ENCODE measurements at places on chromosomes 5 and 9.

DNA sequence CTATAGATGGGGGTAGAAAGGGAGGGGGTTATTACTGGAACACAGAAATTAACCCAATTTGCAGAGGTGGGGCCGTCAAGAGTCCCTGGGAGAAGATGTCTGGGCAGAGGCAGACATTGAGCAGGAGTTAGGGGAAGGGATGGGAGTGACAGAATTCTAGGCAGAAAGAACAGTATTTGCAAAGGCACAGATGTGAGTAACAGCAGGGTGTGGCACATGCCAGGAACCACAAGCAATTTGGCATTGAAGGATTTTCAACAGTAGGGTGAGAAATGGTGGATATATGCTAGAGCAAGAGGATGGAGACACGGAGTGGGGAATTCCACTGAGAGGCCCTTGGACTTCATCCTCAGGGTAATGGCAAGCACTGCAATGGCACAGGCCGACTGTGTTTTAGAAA is 71.6 kb upstream of the FRRS1L start:
- DNase-seq, result no peak

- DNase-seq, result peak; percentile 53
Observed at GRCh38 chr5:5270958-5271785, 131.0 kb downstream of the ADAMTS16 start.

GRCh38 chr9:132873403-132873802 is 4.7 kb downstream of the AK8 start:
- no peak for DNase-seq

DNA sequence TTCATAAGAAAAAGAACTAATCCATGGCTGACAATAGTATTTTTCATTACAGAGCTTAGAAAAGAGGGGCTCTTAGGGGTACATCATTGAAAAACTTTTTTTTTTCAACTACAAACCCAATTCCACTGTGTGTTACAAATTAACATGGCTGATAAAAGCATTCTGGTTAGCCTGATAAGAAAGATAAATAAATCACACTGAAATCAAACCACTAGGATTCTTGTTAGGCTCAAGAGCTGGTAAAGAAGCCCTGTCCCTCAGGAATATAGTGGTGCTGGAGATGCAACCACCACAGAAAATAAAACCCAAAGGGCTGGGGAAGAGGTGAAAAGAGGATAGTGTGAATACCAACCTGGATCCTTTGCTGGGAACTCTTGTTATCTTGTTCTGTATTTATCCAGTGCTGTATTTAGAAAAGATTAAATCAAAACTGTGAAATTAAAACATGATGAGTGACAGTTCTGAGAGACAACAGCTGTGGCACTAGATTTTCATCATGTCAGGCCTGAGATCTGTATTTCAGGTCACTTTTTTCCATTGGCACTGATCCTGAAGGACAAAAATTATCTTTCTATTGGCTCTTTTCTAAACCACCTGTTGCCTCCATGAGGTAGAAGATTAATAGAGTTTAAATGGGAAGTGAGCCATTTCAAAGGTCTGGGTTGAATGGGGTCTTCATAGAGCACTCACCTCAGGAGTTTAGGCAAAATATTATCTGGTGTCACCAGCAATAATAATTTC is 118.6 kb downstream of the ARRDC3 start:
- DNase-seq, result no peak

DNA sequence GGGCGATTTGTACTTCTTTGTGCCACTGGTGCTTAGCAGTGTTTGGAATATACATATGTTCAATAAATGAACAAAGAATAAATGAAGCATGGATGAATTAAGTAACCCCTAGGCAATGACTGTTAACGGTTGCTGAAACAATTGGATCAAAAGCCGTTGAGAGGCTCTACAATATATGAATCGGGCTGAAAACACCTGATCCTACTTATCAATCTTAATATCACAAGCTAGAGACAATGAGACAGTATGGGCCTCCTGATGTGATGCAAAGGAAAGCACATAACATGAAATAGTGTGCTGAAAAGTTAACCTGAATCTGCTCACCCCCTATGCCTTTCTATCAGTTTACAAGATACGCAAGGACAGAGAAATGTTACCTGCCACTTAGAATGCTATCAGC is 410.3 kb upstream of the RGMB start:
- no peak for DNase-seq

- DNase-seq, result no peak
Observed at GRCh38 chr5:125612181-125612721, 811.0 kb upstream of the GRAMD2B start.

Data from keratinocyte (primary cell).